ENCODE measurements at places on chromosomes 7 and 10. TPM values are rescaled to one million over a fixed set of nuclear protein-coding genes. Genes with fewer than 3 reads are reported as not detected.

DNA sequence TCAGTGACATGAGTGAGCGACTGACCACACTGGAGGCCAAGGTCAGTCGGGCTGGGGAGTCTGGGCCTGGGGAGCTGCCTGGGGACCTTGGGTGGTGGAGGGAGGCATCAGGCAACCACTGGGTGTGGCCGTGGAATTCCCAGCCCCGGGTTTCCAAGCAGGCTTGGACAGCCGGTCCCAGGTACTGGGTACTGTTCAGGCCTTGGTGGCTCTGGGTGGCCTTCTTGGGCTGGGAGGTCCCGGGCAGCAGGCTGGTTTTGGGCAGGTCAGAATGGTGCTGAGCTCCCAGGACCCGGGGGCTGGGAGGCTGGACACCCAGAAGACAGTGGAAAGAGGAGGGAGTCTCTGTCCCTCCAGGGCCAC lies 96.0 kb downstream of the MYL10 start:
- H3K27ac ChIP-seq = no peak overlapping the region
- H3K4me1 ChIP-seq = no peaks in the 10 kb centered on the region
- H3K27me3 ChIP-seq = no peaks in the 10 kb centered on the region
- H3K36me3 ChIP-seq = no peaks in the 10 kb centered on the region
- H3K4me3 ChIP-seq = no peak overlapping the region

DNA sequence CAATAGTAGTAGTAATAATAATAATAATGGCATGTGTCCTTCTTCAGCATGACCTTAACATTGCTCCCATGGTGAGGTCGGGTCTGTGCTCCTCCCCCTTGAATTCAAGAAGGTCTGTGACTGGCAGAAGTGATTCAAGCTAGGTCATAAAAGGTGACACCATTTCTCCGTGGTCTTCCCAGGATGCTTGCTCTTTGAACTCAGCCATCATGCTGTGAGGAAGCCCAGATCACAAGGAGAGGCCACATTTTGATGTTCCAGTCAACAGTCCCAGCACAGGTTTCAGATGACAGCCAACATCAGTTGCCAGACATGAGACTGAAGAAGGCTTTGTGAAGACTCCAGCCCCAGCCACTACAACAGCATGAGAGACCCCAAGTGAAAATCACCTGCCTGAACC lies 83.9 kb downstream of the SEPTIN14 start:
- H3K36me3 ChIP-seq = no peaks in the 10 kb centered on the region
- H3K4me3 ChIP-seq = no peak overlapping the region
- H3K27me3 ChIP-seq = no peaks in the 10 kb centered on the region
- no peaks in the 10 kb centered on the region for H3K4me1 ChIP-seq

DNA sequence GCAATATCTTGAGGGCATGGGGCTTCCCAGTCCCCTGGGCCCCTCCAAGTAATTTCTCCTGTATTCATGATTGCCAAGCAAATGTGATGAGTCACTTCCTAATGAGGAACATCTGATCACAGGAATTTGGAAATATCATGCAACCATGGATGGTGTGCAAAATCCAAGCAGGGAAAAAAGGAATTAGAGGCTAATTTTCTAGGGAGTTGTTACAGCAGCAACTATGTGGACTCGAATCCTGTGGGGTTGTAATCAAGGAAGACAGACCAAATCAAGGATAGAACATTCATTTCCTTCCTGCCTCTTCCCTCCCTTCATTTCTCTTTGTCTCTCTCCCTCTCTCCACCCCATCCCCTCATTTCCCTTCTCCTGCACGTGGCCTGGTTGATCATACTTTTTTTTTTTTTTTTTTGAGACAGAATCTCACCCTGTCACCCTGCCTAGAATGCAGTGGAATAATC lies 23.9 kb upstream of the AGFG2 start:
- no peak for DNase-seq
- H3K4me1 ChIP-seq = peaks cover 25% of the 10 kb centered on the region
- no peaks in the 10 kb centered on the region for H3K27me3 ChIP-seq
- no peaks in the 10 kb centered on the region for H3K36me3 ChIP-seq

The GCK gene
- not detected for total RNA-seq

The CAMK2G gene
- 18.9 TPM for total RNA-seq
